Activated CD4-positive, alpha-beta T cell treated with anti-CD3 and anti-CD28 coated beads, Interleukin-2, amount 50 U/mL, for 1 hour (primary cell): ENCODE measurements at places on chromosomes 12 and 14.
A peak's percentile ranks its signal among the peaks of the same experiment; 100 is the strongest.

- DNase-seq: peak; percentile 27
Observed at GRCh38 chr14:64983439-64984310, 3.0 kb upstream of the FNTB start.

- no peak for DNase-seq
Observed at GRCh38 chr12:89225808-89226411, 126.4 kb downstream of the DUSP6 start.

- DNase-seq: no peak
Observed at GRCh38 chr12:62882696-62883095, 52.3 kb downstream of the PPM1H start.

- no peak for DNase-seq
Observed at GRCh38 chr12:42128327-42128726, 16.3 kb downstream of the GXYLT1 start.

DNA sequence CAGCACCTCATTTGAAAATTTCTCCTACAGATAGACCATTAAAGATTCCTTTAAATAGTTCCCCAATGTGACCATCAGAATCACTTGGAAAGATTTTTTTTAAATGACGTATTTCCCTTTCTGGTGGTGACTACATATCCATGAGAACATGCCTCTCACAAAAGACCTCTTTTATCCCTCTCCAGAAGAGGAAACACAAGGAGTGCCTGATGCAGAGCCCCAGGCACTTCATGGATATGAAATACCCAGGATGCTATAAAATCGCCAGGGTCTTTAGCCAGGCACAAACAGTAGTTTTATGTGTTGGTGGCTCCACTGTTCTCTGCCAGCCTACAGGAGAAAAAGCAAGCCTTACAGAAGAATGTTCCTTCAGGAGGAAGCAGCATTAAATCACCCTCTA, 97.1 kb downstream of the ETNK1 start:
- DNase-seq: no peak

- no peak for DNase-seq
Observed at GRCh38 chr12:75891072-75891471, 140.5 kb downstream of the PHLDA1 start.

DNA sequence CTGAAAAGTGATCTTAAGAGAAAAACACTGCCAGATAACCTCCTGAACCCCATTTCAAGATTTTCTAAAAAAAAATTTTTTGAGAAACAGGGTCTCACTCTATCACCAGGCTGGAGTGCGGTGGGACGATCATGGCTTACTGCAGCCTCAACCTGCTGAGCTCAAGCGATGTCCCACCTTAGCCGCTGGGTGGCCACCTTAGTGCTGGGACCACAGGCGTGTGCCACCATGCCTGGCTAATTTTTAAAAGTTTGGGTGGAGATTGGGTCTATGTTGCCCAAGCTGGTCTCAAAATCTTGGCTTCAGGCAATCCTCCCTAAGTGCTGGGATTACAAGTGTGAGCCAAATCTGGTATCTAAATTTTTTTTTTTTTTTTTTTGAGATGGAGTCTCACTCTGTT, 3.4 kb downstream of the PNMA1 start:
- DNase-seq: no peak
